ENCODE measurements at places on chromosomes 6 and 20.

GRCh38 chr6:165626711-165627110, 36.3 kb downstream of the PDE10A start:
- DNase-seq: no peak
- H3K4me3 ChIP-seq: no peak overlapping the region
- no peaks in the 10 kb centered on the region for H3K36me3 ChIP-seq
- peaks cover 7% of the 10 kb centered on the region for H3K4me1 ChIP-seq
- no peak overlapping the region for H3K27ac ChIP-seq
- no peaks in the 10 kb centered on the region for H3K27me3 ChIP-seq

DNA sequence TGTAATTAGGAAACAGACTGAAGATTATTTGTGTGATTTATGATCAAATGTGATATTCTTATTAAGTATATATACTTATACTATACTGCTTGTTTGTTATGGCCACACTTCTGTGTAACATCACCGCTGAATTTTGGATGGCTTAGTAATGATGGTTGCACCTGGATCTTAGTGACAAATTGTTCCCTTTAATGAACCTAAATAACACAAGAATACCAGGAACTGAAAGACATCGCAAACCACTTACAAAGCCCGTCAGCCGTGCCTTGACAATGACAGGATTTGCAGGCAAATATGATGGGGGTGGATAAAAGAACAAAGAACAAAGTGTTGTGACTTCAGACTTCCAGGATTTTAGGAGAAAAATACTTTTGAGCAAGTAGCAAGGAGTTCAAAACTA, 67.1 kb downstream of the LAMP5 start:
- H3K27me3 ChIP-seq: no peaks in the 10 kb centered on the region
- no peak overlapping the region for H3K4me3 ChIP-seq
- no peak overlapping the region for H3K27ac ChIP-seq
- no peaks in the 10 kb centered on the region for H3K4me1 ChIP-seq
- no peaks in the 10 kb centered on the region for H3K36me3 ChIP-seq

GRCh38 chr6:153852481-153852880, 186.6 kb upstream of the OPRM1 start:
- peaks cover 8% of the 10 kb centered on the region for H3K4me1 ChIP-seq
- no peak for DNase-seq
- no peak overlapping the region for H3K4me3 ChIP-seq
- H3K27ac ChIP-seq: no peak overlapping the region

GRCh38 chr6:128518434-128519131, 1.8 kb downstream of the PTPRK start:
- no peaks in the 10 kb centered on the region for H3K27me3 ChIP-seq
- no peaks in the 10 kb centered on the region for H3K36me3 ChIP-seq
- no peak for DNase-seq
- peak overlapping the region; percentile 92 for H3K27ac ChIP-seq

DNA sequence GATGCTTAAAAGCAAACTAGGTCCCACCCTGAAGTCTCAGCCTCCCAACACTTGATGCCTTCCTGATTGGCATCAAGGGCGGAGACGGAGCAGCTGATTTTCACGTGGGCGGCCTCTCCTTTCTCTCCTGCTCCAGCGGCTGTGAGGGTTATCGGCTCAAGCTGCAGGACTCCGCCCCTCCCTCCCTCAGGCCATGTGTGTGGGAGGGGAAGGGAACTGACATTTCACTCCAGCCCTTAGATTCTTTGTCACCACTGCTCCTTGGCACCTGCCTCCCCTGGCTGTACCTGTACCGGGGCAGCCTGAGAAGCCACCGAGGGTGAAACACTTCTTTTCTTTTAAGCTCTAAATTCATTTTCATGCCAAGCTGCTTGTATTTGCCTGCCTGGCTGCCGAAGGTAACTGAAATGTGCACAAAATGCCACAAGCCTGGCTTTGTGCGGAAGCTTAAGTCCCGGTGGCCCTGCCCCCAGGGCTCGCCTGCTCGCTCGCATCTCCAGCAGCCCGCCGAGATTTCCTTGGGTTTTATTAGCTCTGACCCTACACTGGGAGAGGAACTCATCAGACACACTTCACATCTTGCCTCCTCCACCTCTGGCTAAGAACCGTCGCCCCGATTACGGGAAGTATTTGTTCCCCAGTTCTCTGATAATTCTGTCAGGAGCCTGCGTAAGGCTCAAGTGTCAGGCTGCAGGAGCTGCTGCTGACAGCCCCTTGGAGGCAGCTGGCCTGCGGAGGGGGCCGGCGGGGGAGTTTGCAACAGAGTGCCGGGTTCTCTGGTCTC, 9.6 kb upstream of the CPNE5 start:
- peak overlapping the region; percentile 33 for H3K4me3 ChIP-seq
- H3K4me1 ChIP-seq: peaks cover 24% of the 10 kb centered on the region
- no peaks in the 10 kb centered on the region for H3K27me3 ChIP-seq

DNA sequence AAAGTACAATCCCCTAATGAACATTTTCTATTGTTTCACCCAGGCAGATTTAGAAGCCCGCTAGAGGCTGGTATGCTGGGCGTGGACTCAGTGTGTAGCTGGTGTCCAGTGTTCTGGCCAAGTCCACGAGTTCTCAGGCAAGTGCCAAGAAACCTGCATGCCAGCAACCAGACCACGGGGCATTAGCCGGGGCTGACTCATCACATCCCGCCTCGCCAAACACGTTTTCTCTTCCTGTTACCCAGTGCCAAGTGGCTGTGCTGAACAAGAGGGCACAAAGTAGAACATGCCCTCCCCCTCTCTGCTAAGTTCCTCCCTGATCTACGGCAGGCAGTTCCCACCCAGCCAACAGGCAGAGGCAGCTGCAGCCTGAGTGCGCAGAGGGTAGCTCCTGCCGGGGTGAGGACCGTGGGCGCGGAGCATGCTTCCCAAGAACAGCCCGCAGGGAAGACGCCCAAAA, 29.6 kb downstream of the RAMACL start:
- peak; percentile 89 for DNase-seq
- peaks cover 22% of the 10 kb centered on the region for H3K4me1 ChIP-seq
- peak overlapping the region; percentile 56 for H3K27ac ChIP-seq
- peak overlapping the region; percentile 60 for H3K4me3 ChIP-seq

GRCh38 chr6:144969602-144970272, 684.6 kb downstream of the UTRN start:
- H3K4me3 ChIP-seq: no peak overlapping the region
- no peaks in the 10 kb centered on the region for H3K4me1 ChIP-seq
- no peak for DNase-seq
- H3K27ac ChIP-seq: no peak overlapping the region

- no peaks in the 10 kb centered on the region for H3K4me1 ChIP-seq
- no peak for DNase-seq
- H3K27me3 ChIP-seq: no peaks in the 10 kb centered on the region
Measured at GRCh38 chr6:50062051-50062450, 12.3 kb upstream of the DEFB112 start.

DNA sequence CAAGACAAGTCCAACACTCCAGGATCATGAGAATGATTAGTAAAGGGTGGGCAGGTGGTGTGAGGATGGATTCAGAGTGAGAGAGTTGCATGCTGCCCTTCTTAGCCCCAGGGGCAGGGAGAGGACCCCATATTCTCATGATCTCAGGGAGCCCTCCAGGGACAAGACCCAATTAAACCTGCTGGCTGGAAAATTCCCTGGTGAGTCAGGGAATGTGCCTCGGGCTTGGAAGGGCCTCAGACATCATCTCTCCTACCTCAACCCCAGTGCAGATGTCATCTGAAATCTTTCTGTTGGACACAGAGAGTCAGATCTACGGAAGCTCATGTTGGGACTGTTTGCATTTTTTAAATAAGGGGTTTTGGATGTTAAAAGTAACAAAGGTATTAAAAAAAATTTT, 9.2 kb upstream of the SIRPD start:
- no peaks in the 10 kb centered on the region for H3K4me1 ChIP-seq
- H3K27me3 ChIP-seq: no peaks in the 10 kb centered on the region
- H3K27ac ChIP-seq: no peak overlapping the region
- no peak for DNase-seq
- no peak overlapping the region for H3K4me3 ChIP-seq

DNA sequence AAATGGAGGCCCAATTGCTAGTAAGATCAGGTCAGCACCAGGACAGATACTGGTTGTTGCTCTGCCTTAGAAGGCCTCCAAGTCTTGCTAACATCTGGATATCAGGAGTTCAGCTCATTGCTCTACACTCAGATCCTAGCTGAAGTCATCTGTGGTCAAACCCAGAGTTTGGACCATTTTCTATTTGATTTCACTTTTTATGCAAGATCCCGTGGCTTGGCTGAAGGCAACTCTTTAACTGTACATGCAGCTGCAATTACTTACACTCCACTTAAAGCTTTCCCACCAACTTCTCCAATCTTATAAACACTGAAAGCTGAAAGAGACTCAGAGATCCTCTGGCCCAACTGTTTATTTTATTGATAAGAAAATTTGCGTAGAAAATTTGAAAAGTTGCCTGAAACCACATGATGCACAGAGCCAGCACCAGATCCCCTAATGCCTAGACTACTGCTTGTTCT, 2.7 kb downstream of the SLC17A2 start:
- H3K4me1 ChIP-seq: peaks cover 3% of the 10 kb centered on the region
- H3K27me3 ChIP-seq: no peaks in the 10 kb centered on the region
- no peak overlapping the region for H3K4me3 ChIP-seq
- H3K27ac ChIP-seq: no peak overlapping the region

DNA sequence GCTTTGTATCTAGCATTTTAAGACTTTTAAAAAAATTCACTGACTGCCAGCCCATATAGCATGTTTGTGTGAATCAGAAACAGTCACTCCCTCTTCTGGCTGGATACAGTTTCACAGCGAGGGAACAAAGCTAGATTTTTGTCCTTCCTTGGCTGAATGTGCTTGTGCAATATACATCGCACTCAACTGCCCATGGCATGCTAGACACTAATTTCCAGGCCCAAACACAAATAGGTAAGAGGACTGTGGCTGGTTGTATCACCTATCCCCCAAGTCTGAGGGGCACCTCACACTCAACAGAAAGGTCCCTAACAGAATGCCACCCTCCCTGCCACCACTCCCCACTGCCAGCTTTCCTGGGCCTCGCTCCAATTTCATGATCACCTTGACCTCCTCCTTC, 16.2 kb upstream of the BLCAP start:
- no peak overlapping the region for H3K27ac ChIP-seq
- DNase-seq: no peak
- no peaks in the 10 kb centered on the region for H3K27me3 ChIP-seq
- no peaks in the 10 kb centered on the region for H3K36me3 ChIP-seq
- no peak overlapping the region for H3K4me3 ChIP-seq

GRCh38 chr20:10061641-10062040, 26.9 kb downstream of the ANKEF1 start:
- H3K36me3 ChIP-seq: no peaks in the 10 kb centered on the region
- no peaks in the 10 kb centered on the region for H3K4me1 ChIP-seq
- no peak for DNase-seq

DNA sequence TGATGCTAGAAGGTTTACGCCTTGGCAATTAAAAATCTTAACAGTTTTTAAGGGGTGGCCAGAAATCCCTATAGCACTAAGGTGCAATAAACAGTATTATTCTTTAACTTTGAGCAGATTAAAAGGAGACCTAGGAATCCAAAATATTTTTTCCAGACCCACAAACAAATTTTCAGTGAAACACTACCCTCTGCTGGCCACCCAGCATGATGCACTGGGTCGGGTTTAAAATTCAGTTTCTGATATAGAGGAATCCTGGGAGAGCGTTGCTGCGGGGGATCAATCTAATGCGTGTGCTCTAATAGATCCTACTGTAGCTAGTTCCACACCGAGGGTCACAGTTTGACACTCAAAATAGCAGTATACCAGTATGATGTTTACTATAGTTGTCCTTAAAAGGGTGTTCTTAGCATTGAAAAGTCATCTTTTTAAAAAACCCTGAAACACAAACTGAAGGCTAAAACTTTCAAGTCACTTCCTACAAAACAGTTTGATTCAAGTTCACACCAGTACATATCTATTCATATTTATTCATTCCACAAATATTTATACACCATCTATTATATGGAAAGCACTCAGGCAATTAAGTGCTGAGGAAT, 10.2 kb downstream of the UBE3D start:
- H3K4me1 ChIP-seq: no peaks in the 10 kb centered on the region
- no peaks in the 10 kb centered on the region for H3K27me3 ChIP-seq
- peak overlapping the region; percentile 3 for H3K4me3 ChIP-seq
- DNase-seq: no peak
- H3K27ac ChIP-seq: no peak overlapping the region
- H3K36me3 ChIP-seq: no peaks in the 10 kb centered on the region

DNA sequence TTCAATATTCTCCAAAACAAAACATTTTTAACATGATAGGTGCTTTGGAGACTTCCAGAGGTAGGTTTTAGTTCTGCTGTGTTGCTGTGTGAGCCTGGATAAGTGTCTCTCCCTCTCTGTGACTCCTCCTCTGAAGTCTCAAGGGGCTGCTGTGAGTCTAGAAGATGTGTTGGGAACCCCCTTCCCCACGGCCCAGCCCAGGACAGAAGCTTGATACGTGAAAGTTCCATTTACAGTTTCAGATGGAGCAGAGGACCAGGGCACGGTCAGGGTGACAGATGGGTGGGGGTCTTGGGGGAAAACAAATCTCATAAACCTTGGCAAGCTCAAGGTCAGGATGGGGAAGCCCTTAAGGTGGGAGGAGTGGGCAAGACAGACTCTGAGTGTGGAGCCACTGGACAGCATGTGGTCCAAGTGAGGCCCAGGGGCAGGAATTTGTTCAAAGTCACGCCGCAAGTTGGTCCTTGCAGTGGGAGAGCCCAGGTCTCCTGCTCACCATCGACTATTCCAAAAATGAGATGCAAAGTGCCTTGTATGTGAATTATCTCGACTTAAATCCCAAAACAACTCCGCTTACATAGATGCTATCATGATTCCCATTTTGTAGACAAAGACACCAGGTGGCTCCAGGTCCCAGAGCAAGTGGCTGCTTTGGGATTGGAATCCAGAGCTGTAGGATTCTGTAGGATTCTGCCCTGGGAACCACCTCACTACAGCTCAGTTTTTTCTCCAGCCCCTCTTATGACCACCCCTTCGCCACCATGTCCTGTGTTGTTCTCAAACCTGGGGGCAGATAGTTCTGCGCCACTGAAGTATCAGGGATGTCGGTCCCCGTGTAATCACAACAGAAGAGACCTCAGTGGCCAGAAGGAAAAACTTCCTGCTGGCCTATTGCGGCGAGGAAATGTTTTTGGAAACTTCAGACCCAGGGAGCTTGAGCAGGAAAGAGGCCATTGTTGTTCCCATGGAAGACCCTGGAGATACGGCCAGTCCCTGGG, 1.9 kb downstream of the TGM2 start:
- no peak for DNase-seq
- H3K27me3 ChIP-seq: no peaks in the 10 kb centered on the region
- peaks cover 5% of the 10 kb centered on the region for H3K36me3 ChIP-seq
- H3K4me3 ChIP-seq: peak overlapping the region; percentile 87

GRCh38 chr6:55141611-55142010, 32.7 kb upstream of the HCRTR2 start:
- H3K27me3 ChIP-seq: no peaks in the 10 kb centered on the region
- H3K4me3 ChIP-seq: no peak overlapping the region
- no peaks in the 10 kb centered on the region for H3K4me1 ChIP-seq
- H3K27ac ChIP-seq: no peak overlapping the region
- H3K36me3 ChIP-seq: no peaks in the 10 kb centered on the region

- peak overlapping the region; percentile 79 for H3K4me3 ChIP-seq
- no peak overlapping the region for H3K27ac ChIP-seq
- peaks cover 19% of the 10 kb centered on the region for H3K4me1 ChIP-seq
- no peaks in the 10 kb centered on the region for H3K27me3 ChIP-seq
- DNase-seq: no peak
- H3K36me3 ChIP-seq: no peaks in the 10 kb centered on the region
Measured at GRCh38 chr20:35600176-35600992, 15.2 kb upstream of the SPAG4 start.

Data from thoracic aorta (tissue), 2 donors.